Activated naive CD8-positive, alpha-beta T cell treated with anti-CD3 and anti-CD28 coated beads for 36 hours (primary cell): ENCODE measurements at places on chromosomes 16 and 17. TPM values are rescaled to one million over a fixed set of nuclear protein-coding genes. Genes with fewer than 3 reads are reported as not detected.

KCNAB3 gene
- 8.4 TPM for total RNA-seq

DNA sequence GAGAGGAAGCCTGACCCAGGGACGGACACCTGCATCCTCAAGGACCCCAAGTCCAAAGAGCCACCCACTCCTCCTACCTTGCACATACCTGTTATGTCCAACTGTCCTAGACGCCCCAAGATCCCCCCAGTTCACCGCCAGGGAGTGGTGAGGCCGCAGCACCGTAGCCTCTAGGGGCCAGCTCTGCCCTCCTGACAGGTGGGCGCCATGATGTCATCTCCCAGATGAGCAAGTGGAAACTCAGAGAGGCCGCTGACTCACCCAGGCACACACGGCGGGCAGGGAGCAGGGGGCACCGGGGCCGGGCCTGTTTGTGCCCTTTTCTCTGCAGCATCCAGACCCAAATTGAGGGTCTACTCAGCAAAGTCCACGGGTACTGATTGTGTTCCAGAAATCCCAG is 4.8 kb upstream of the ZNF469 start:
- H3K27ac ChIP-seq, result no peak overlapping the region
- no peaks in the 10 kb centered on the region for H3K36me3 ChIP-seq
- H3K27me3 ChIP-seq, result peaks cover 7% of the 10 kb centered on the region
- H3K4me1 ChIP-seq, result no peaks in the 10 kb centered on the region
- no peak for DNase-seq

GRB2 gene
- total RNA-seq, result 165 TPM

CDH5 gene
- not detected for total RNA-seq

DNA sequence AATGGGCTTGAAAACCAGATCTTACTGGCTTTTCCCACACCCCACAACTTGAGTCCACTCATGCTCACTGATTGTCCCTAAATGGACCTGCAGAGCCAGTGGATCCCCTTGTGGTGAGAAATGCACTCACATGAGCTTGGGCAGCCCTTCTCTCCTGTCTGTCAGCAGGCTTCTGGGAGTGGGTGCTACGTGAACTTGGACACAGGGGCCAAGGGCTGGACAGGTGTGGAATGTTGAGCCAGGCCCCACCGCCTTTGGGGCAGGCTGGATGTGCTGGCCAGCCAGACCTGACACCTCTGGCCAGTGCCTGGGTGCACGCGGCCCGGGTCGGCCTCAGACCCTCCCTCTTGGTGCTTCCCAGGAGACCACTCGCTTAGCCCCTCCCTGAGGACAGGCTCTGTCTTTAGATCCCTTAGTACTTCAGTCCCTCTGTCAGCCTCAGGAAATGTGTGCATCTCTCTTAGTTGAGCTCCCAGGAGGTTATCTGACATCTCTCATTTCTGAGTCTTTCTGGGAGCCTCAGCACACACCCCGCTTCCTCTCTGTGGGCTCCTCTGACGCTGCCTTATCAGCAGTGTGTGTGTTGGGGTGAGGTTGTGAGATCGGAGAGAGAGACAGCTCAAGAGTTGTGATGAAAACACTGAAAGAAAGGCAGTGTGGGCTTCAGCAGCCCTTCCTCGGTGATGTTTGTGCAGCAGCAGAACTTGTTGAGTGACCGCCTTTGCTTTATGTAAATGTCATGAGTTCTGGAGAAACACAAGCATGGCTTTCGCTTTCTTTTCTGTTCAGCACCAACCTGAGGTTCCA is 117.0 kb downstream of the RAB11FIP4 start:
- peaks cover 48% of the 10 kb centered on the region for H3K4me1 ChIP-seq
- DNase-seq, result peak; percentile 59
- H3K36me3 ChIP-seq, result peaks cover 5% of the 10 kb centered on the region
- H3K27ac ChIP-seq, result peak overlapping the region; percentile 100
- H3K4me3 ChIP-seq, result peak overlapping the region; percentile 87
- no peaks in the 10 kb centered on the region for H3K27me3 ChIP-seq

DNA sequence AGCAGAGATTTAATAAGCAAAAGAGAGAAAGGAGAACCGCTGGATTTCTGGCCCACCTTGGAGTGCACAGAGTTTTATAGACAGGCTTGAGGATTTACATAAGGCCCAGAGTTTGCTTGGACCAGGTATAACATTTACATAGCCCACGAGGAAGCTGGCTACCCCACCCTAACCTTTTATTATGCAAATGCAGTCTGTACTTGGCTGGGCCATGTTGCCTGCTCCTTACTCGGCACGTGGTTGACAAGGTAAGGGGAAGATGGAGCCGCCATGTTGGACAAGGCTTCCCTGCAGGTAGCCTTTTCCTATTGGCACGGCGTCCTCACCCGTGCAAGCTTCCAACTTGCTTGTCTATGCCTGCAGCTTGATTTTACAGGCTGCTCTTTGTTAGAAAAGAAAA is 35.2 kb upstream of the HS3ST3A1 start:
- no peaks in the 10 kb centered on the region for H3K36me3 ChIP-seq
- no peak overlapping the region for H3K4me3 ChIP-seq
- H3K27ac ChIP-seq, result no peak overlapping the region

DNA sequence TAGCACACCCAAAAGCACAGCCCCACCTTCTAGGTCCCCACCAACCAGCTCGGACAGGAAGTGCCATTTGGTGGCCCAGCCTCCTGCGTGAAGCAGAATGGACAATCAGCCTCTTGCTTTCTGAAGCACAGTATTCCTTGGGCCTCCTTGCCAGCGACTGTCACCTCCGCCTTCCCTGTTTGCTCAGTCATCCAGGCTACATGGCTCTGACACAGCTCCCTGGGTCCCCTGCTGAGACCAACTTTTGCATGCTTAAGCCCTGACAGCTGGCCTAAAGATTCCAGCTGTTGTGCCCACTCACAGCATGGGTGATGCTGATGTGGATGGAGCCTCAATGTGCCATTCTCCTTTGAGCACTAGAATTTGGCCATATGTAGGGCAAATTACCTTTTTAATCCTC is 4.5 kb upstream of the CACNG5 start:
- H3K4me3 ChIP-seq, result no peak overlapping the region
- H3K36me3 ChIP-seq, result peaks cover 1% of the 10 kb centered on the region
- no peaks in the 10 kb centered on the region for H3K4me1 ChIP-seq
- H3K27me3 ChIP-seq, result peaks cover 64% of the 10 kb centered on the region

- H3K4me1 ChIP-seq, result no peaks in the 10 kb centered on the region
- H3K27ac ChIP-seq, result no peak overlapping the region
- no peak for DNase-seq
- no peak overlapping the region for H3K4me3 ChIP-seq
- no peaks in the 10 kb centered on the region for H3K27me3 ChIP-seq
Observed at GRCh38 chr17:31379597-31380205, 11.8 kb upstream of the RAB11FIP4 start.

GRCh38 chr16:57140931-57141668 is 44.7 kb downstream of the PSME3IP1 start:
- H3K27ac ChIP-seq, result peak overlapping the region; percentile 83
- H3K27me3 ChIP-seq, result peaks cover 3% of the 10 kb centered on the region
- DNase-seq, result no peak
- H3K36me3 ChIP-seq, result peaks cover 4% of the 10 kb centered on the region
- H3K4me3 ChIP-seq, result no peak overlapping the region

GRCh38 chr17:49482144-49482817 is 12.8 kb upstream of the NGFR start:
- H3K36me3 ChIP-seq, result no peaks in the 10 kb centered on the region
- H3K27me3 ChIP-seq, result peaks cover 54% of the 10 kb centered on the region
- H3K4me1 ChIP-seq, result peaks cover 4% of the 10 kb centered on the region
- no peak overlapping the region for H3K4me3 ChIP-seq

GRCh38 chr16:5642011-5642410 is 544.4 kb upstream of the EEF2KMT start:
- no peaks in the 10 kb centered on the region for H3K36me3 ChIP-seq
- H3K27me3 ChIP-seq, result peaks cover 3% of the 10 kb centered on the region
- H3K4me1 ChIP-seq, result no peaks in the 10 kb centered on the region
- no peak overlapping the region for H3K27ac ChIP-seq
- DNase-seq, result no peak
- no peak overlapping the region for H3K4me3 ChIP-seq

ABCA3 gene
- 4.0 TPM for total RNA-seq

DNA sequence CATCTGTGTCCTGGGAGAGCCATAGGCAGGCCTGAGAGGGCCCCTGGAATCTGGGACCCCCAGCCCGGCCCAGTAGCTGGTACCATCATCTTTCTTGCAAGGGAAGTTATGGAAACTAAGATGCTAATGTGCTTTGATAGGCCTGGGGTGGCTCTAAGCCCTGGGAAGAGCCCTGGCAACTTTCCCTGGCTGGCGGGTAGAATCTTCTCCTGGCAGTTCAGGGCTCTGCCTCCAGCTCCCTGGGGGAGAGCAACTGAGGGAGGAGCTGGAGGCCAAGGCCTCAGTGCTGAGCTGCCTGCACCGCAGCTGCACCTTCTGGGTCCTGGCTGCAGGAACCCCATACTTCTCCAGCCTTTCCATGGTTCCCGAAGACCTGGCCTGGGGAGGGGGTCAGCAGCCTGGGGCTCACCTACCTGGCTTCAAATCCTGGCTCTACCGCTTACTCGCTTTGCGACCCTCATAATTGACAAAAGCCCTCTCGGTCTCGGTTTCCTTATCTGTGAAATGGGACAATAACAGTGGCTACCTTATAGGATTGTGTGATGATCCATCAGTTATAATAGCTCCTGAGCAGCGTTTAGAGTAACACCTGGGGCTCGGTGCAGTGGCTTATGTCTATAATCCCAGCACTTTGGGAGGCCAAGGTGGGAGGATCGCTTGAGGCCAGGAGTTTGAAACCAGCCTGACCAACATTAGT is 333.7 kb downstream of the SEC14L1 start:
- H3K27ac ChIP-seq, result peak overlapping the region; percentile 84
- peaks cover 53% of the 10 kb centered on the region for H3K36me3 ChIP-seq
- peaks cover 95% of the 10 kb centered on the region for H3K4me1 ChIP-seq
- no peaks in the 10 kb centered on the region for H3K27me3 ChIP-seq
- H3K4me3 ChIP-seq, result peak overlapping the region; percentile 74

DNA sequence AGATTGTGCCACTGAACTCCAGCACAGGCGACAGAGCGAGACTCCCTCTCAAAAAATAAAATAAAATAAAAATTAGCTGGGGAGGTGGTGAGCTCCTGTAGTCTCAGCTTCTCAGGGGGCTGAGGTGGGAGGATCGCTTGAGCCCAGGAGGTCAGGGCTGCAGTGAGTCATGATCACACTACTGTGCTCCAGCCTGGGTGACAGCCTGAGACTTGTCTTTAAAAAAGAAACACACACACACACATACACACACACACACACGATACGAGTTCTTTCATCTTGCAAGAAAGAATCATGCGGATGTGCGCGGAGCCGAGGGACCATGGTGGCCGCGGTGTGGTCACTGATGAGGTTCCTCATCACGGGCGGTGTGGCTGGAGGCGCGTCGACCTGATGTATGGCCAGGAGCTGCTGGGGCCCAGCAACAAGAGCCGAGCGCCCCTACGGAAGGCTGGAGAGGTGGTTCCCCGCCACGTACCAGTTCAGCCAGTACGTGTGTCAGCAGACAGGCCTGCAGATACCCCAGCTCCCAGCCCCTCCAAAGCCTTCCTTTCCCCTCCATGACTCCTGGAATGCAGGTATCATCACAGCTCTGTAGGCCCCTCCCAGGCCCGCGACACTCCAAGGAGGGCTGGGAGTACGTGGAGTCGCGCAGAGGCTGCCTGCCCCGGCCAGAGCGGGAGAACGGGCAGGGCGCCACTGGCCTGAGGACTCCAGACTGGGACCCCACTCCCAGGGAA is 20.7 kb downstream of the NXN start:
- DNase-seq, result no peak
- no peak overlapping the region for H3K4me3 ChIP-seq
- H3K4me1 ChIP-seq, result no peaks in the 10 kb centered on the region
- H3K27me3 ChIP-seq, result peaks cover 15% of the 10 kb centered on the region
- no peak overlapping the region for H3K27ac ChIP-seq

IQCK gene
- total RNA-seq, result 4.0 TPM

DNA sequence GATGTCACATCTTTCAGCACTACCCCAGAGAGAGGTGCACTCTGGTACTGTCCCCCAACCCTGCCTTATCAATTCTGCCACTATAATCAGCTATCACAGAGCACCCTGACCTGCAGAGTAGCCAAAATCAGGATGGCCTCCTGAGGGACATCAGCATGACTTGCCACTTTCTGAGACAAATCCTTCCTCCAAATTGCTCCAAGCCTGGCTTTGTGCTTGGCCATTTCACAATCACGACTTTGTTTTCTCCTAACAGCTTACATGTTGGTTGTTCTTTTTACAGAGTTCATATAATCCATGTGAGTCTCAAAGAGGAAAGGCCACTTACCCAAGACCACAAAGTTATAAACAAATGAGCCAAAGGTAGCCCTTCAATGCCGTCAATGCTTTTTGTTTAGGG is 449.0 kb upstream of the CDH5 start:
- H3K4me1 ChIP-seq, result no peaks in the 10 kb centered on the region
- peaks cover 7% of the 10 kb centered on the region for H3K27me3 ChIP-seq
- no peak for DNase-seq

DNA sequence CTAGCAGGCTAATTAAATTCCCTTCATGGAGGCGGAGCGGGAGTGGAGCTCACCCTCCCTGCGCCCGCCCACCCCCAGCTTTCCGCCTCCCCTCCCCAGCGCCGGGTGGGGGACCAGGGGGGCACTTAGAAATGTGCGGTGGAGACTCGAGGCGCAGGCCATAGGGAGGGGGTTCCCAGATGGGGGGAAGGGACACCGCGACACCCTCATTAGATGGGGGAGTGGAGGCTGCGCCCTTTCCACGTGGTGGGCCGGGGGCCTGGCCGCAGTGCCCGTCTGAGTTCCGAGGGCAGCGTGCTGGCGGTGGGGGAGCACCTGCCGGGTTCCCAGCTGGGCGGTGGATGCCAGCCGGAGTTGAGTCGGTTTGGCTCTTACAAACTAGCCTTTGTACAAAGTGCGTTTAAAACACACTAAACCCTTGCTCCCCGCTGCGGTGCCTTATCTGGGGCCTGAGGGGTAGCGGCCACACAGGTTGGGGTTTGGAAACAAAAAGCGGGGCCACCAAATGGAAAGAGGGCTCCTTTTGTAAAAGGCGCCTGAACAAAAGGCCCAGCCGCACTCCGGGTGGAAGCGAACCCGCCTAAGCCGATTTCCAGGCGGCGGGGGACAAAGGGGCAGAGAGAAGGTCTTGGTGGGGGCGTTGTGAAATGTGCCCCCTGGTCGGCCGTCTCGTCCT is 1.4 kb downstream of the GSE1 start:
- peaks cover 2% of the 10 kb centered on the region for H3K36me3 ChIP-seq
- no peak overlapping the region for H3K27ac ChIP-seq
- no peaks in the 10 kb centered on the region for H3K27me3 ChIP-seq
- peaks cover 44% of the 10 kb centered on the region for H3K4me1 ChIP-seq
- H3K4me3 ChIP-seq, result peak overlapping the region; percentile 73

DNA sequence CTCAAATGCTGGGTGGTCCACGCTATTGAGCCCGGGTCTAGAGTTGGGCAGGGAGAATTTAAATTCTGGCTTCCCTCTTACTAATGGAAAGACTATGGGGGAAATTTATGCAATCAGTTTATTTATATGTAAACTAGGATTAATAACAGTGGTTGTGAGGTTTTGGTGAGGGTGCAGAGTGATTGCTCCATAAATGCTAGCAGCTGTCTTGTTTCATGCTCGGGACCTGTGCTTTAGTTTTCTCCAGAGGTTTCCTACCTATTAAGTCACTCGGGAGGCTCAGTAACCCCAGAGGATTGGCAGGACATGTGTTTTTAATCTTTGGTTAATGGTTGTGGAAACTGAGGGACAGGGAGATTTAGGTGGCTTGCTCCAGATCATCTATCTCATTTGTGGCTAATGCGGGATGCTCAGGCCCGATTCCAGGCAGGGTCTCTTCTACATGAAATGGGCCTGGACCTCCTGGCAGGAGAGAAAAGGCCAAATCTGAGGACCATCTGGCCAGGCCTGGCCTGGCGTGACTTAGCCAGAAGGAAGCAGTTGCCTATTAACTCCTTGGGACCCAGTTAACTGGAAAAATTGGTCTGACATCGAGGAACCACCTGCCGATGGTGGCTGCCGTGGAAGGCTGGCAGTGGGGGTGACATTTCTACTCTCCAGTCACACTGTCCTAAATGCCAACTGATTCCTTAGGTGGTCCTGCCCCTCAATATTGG is 2.1 kb downstream of the PRCD start:
- H3K4me1 ChIP-seq, result peaks cover 3% of the 10 kb centered on the region
- H3K36me3 ChIP-seq, result no peaks in the 10 kb centered on the region
- H3K4me3 ChIP-seq, result no peak overlapping the region
- DNase-seq, result no peak
- H3K27ac ChIP-seq, result no peak overlapping the region
- H3K27me3 ChIP-seq, result peaks cover 19% of the 10 kb centered on the region
